Inflammatory macrophage treated with lipopolysaccharide for 1 hour (primary cell): ENCODE measurements at places on chromosomes 16 and 17.
A peak's percentile ranks its signal among the peaks of the same experiment; 100 is the strongest.

DNA sequence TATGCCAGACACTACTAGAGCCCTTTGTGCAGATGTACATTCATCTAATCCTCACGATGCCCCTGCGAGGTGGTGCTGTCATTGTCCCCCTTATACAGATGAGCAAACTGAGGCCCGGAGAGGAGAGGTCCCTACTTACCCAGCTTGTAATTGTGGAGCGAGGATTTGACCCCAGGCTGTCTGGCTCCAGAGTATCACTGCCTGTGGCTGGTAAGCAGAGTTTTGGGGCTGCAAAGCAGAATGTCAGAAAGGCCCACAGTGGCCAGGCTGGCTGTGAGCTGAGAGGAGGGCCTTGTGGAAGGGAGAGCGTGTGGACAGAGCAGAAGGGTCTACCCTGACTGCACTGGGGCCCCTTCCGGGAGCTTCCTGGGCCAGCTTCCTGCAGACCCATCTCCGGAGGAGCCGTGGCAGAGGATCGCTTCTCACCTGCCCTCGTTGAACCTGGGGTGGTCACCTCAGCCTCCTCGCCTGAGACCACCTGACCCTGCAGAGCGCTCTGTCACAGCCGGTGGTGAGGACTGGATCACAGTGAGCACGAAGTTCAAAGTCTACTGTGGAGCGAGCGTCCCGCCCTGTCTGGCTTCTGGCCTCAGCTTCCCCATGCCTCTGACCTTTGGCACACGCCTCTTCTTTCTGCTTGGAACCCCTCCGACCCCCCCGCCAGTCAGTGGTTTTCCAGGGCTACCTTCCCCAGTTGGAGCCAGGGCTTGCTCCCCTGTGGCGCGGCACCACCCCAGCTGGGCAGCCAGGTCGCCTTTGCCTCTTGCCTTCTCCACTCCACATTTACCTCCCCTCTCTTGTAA lies 12.1 kb downstream of the CMIP start:
- DNase-seq = no peak

DNA sequence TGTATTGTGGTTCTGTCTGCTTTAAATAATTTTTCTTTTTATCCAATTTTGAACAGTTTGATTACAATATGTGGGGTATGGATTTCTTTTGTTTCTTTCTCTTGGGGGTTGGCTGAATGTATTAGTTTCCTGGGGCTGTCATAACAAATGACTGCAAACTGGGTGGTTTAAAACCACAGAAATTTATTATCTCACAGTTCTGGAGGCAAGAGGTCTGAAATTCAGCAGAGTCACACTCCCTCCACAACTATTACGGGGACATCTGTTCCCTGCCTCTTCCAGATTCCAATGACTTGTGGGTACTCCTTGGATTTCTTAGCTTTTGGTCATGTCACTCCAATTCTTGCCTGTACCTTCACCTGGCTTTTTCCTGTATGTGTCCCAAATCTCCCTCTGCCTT lies 23.7 kb downstream of the COX11 start:
- no peak for DNase-seq

DNA sequence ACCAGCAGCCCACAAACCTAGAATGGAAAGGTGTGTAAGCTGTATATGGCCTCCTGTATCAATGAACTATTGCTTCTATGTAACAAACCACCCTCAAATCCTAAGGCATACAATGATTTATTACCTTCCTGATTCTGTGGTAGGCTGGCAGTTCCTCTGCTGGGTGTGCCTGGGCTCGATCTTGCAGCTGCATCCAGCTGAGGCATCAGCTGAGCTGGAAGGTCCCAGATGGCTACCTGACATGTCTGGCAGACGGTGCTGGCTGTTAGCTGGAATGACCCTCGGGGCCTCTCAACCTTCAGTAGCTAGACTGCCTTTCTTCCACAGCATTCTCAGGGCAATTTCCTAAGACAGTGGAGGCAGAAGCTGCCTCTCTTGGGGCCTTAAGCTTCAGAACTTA lies 152.7 kb downstream of the RAB11FIP4 start:
- no peak for DNase-seq

- DNase-seq = no peak
Observed at GRCh38 chr16:68219725-68220351, 16.1 kb downstream of the ESRP2 start.

- DNase-seq = peak; percentile 83
Observed at GRCh38 chr16:86018487-86018886, 119.5 kb downstream of the IRF8 start.

DNA sequence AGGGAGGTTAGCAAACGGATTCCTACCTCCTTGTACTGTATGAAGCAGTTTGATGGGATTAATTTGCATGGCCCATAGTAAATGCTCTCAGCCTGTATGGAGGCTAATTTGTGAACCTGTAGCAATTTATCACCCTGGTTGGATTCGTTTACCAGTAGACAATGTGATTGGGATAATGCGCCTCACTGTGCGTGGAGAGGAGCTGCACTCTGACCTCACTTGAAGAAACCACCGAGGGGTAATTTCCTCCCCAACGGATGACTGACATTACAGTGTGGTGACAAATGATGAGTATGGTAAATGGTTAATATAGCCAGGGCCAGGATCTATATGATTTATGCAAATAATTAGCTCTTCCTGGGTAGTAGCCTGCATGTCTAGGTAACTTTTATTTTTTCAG lies 479.1 kb upstream of the RBFOX1 start:
- no peak for DNase-seq

DNA sequence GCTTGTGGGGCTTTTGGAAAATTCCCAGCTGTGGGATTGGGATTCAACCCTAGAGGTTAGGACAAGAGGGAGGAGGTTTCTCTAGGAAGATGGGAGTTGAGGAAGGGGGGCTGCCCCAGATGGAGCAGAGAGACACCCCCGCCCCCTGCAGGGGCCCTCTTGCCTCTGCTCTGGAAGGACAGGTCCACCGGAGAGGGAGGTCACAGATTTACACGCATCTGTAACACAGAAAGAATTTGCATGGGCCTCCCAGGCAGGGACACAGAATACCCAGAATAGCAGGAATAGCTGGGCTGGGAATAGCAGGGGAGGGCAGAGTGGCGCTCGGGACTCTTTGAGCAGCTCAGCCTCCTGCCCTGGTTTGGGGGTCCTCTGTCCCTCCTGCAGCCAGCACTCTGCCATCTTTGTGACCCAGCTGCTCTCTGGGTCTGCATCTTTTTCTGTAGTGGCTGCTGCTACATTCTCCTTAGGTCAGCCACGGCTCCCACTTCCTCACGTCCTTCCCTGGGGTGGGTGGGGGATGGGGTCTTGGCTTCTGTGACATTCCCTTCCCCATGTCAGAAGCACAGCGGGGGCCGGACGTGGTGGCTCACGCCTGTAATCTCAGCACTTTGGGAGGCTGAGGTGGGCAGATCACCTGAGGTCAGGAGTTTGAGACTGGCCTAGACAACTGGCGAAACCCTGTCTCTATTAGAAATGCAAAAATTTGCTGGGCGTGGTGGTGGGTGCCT lies 33.9 kb upstream of the PLLP start:
- no peak for DNase-seq

- DNase-seq = peak; percentile 75
Observed at GRCh38 chr17:64073771-64074703, 53.6 kb upstream of the ICAM2 start.

DNA sequence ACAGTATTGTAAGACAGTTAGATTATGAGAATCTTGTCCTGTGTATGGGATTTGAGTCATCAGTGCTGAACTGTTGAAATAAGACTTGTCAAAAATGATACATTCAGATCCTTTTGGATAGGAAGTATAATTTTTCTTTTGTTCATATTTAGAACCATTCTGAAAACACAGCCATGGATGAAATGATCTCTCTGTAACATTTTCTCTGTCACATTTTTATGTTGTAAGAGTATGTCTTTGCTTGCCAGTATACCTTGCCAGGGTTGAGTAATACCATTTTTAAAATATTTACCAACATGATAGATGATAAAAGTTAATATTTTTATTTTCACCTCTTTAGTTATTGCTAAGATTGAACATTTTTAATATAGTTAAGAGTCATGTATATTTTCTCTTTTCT lies 45.0 kb downstream of the NSRP1 start:
- no peak for DNase-seq

DNA sequence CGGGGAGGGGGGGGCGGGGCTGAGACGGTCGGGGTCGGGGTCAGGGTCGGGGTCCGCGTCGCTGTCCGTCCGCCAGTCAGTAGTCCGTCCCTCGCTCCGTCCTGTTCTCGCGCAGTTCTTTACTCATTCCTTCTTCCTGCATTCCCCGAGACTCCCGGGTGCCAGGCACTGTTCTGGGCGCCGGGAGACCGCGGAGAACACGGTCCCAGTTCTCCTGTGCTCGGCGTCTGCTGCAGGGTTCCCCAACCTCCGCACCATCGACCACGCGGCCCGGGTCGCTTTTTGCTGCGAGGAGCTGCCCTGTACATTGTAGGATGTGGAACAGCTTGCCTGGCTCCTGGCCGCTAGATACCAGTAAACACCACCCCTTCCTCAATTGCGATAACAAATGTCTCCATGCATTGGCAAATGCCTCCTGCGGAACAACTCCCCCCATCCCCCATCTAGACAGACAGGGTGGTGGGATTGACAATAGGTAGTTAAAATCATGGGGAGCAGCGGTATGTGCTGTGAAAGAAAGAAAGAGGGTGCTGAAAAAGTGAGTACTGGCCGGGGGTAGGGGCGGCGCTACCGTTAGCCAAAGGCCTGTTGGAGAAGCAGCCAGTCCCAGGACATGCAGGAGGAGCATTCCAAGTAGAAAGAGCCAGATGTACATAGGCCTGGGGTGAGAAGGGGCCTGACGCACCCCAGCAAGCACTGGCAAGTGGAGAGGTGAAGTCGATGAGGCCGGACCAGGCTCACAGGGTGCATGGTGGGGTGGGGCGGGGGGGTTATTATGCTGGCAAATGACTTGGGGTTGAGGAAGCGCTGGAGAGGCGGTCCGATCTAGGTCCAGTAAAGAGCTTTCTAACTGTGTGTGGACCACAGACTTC lies 631 bp downstream of the TRAF7 start:
- DNase-seq = peak; percentile 10

GRCh38 chr16:27690608-27691007 lies 140.7 kb downstream of the KATNIP start:
- DNase-seq = peak; percentile 34

DNA sequence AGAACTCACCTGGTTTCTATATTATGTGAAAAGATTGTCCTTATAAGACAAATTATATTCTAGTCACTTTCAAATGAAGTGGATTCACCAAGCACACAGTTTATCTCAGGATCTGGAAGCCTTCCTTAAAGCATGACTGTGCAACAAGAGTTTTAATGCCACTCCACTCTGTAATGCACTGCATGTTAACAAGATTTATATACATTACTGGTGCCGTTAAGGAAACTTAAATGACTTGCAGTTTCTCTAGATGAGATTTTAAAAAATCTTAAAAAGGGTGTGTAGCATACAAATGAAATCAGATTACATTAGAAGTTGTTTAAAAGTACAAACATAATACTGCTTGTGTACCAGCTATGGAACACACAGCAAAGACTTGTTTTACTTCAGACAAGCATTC lies 150.8 kb downstream of the SNX11 start:
- DNase-seq = no peak

DNA sequence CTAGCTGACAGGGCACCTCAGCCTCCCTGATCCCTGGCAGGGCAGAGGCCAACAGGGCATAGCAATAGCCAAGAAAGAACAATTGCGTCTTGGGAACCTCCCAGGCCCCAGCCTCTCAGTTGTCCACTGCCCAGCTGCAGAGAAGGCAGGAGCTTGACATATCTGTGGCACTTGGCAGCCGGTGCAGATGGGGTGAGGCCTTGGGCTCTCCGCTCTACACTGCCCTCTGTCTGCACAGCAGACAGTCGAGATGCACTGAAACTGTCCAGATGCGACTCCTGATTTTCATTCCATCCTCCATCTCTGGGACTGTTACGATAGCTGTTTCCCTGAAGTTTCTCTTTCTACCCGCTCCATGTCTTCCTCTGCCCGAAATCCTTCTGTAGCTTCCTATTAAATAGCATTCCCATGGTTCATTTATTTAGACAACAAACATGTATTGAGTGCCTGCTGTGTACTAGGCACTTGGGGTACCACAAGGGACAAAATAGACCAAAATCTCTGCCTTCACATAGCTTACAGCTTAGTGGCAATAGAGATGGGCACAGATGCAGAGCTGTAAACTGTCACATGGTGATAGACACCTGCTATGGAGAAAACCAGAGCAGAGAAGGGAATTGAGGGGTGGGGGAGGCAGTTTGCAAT lies 3.3 kb downstream of the POLR3E start:
- DNase-seq = peak; percentile 25

- peak; percentile 52 for DNase-seq
Observed at GRCh38 chr17:61416540-61417363, 17.1 kb downstream of the TBX2 start.

- DNase-seq = no peak
Observed at GRCh38 chr17:74430385-74430705, 1.5 kb upstream of the GPRC5C start.

DNA sequence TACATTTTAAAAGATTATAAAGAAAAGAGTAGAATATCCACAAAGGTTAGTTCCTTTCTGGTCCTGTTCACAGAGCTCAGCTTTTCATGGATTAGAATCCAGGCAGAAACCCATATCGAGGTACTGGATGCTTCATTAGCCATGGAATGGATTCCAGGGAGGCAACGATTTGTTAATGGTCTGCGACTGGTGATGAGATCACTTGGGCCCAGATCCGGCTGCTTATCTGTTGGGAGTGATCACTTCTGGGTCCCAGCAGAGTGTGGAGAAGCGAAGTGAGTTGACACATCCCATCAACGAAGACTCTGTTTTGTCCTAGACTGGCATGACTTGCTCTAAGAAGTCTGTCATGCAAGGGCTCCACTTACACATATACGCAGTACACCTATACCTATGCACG lies 165.8 kb downstream of the MAF start:
- no peak for DNase-seq

DNA sequence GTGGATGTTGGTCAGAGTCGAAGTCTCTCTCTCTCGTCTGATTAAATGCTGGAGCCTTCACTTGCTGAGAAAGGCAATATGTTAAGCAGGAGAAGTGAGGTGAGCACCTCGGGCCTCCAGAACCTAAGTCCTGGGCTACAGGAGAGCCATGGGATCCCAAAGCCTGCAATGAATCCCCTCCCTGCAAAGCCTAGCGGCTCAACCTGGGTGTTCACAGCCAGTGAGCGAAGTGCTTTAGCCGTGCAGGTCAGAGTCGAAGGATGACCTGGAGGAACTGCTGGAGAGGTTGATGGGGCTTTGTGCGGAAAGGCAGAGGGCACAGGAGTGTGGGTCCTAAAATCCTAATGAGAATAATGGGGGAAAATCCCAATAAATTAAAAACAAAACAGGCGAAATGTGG lies 267.8 kb downstream of the ENGASE start:
- DNase-seq = no peak

DNA sequence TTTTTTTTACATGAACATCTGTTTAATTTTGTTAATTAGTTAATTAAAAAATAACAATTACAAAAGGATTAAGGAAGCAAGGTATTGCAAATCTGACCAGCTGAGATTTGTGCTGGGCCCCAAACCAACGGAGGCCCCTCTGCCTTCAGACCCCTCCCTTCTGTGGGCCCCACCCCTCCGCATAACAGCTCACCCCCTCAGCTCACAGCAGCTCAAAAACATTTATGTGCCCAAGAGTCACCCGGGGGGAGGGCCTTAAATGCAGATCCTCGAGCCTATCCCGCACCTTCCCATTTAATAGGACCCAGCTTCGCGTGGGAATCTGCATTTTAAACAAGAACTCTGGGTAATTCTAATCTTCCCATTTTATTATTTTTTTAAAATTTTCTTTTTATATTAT lies 75.0 kb downstream of the MGAT5B start:
- DNase-seq = no peak
